ENCODE measurements at places on chromosomes 13 and 19. TPM values are rescaled to one million over a fixed set of nuclear protein-coding genes. Genes with fewer than 3 reads are reported as not detected.

Gene PLIN5
- 11.9 TPM for total RNA-seq

Gene MISP3
- total RNA-seq, result 15.1 TPM

Gene HSD17B14
- 15.1 TPM for total RNA-seq

Gene CRB3
- total RNA-seq, result 0.49 TPM

Gene CCL25
- total RNA-seq, result not detected

Gene FAM216B
- not detected for total RNA-seq

Gene CACNG8
- 60.7 TPM for total RNA-seq

Gene CLIP3
- 250 TPM for total RNA-seq

Gene C19orf85
- not detected for total RNA-seq

Gene SELENOV
- not detected for total RNA-seq

Gene RNF17
- not detected for total RNA-seq

Gene DGKH
- total RNA-seq, result 23.1 TPM

Gene PGLYRP2
- not detected for total RNA-seq

Gene ZNF793
- 21.1 TPM for total RNA-seq

Gene SMARCA4
- 148 TPM for total RNA-seq

Gene CDK8
- total RNA-seq, result 12.8 TPM

Gene PROZ
- not detected for total RNA-seq

Gene APOC4
- not detected for total RNA-seq

Gene GIPC3
- 1.1 TPM for total RNA-seq

Gene FARP1
- total RNA-seq, result 173 TPM

Gene NCAN
- total RNA-seq, result 124 TPM

Gene MUC16
- 0.13 TPM for total RNA-seq

Gene ZNF480
- 5.8 TPM for total RNA-seq

Gene POMP
- total RNA-seq, result 58.9 TPM

Gene PALM3
- total RNA-seq, result 2.9 TPM
